ENCODE measurements at places on chromosomes 6 and 20. TPM values are rescaled to one million over a fixed set of nuclear protein-coding genes. Genes with fewer than 3 reads are reported as not detected.

DNA sequence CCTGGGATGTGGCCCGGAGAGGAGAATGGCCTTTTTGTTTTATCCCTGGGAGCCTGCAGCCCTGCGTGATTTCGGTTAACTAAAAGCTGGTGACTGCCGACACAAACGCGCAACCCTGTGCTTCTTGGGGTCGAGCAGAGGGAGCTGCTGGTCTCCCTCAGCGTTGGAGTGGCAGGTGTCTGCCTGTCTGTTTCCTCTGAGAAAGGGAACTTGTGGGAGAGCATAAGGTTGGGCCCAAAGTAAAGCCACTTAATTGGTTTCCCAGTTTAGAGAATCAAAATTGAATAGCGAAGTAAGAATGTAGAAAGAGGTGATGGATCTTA is 500 bp downstream of the LTV1 start:
- peaks cover 39% of the 10 kb centered on the region for H3K36me3 ChIP-seq
- peak overlapping the region; percentile 80 for H3K4me3 ChIP-seq
- no peak for DNase-seq
- peaks cover 25% of the 10 kb centered on the region for H3K4me1 ChIP-seq
- no peaks in the 10 kb centered on the region for H3K27me3 ChIP-seq

The GPSM3 gene
- 38.6 TPM for total RNA-seq

The CCDC167 gene
- total RNA-seq = 45.0 TPM

DNA sequence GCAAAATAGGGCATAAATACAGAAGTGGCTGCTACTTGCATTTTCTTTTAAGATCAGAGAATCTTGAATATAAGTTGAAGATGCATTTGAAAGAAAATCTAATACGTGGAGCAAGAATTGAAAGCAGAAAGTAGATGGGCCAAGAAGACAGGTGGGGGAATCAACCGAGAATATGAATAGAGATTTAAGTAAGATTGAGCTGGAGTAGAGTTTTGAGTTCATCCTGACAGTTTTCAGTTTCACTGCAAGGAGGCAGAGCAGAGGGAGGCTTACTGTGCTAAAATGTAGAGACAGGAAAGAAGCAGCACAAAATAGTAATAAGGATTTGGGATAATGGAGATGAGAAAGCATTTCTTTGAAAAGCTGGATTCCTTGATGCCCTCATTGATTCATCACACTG is 214.5 kb downstream of the GJA1 start:
- no peak overlapping the region for H3K4me3 ChIP-seq
- no peak overlapping the region for H3K27ac ChIP-seq
- DNase-seq = no peak
- no peaks in the 10 kb centered on the region for H3K27me3 ChIP-seq

DNA sequence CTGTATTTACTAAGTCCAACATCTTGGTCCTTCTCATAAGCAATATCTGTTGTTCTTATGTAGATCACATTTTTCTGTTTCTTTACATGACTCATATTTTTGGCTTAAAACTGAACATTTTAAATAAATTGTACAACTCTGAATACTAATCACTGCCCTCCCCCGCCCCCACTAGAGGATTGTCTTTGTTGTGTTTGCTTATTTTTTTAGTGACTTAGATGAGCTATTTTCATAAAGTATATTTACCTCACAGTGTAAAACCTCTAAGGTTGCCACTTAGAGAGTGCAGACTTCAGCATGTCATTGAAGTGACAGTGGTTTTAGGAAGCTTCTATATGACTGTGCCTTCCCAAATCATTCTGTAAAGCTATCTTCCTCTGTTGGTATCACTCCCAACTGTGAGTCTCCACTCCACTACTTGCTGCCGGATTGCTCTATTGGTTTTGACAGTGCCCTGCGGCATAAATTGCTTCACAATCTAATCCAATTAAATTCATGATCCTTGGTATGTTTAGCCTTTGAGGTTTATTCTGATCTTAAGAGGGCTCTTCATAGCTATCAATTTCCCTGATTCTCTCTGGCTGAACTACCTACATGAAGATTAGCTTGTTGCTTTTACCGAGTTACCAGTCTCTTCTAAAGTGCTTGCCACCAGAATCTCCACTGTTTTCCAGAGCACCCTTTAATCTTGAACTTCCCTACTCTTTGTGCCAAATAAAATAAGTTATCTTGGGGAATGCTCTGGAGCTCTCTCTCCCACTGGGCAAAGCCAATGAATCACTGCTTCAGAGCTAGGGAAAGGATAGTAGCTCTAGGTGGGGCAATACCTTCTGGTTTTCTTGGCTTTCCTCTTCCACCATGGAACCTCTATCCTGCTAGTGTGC is 33.0 kb downstream of the SPTLC3 start:
- no peak for DNase-seq
- no peak overlapping the region for H3K27ac ChIP-seq
- H3K4me3 ChIP-seq = no peak overlapping the region
- no peaks in the 10 kb centered on the region for H3K4me1 ChIP-seq

The PPIL6 gene
- 5.8 TPM for total RNA-seq

DNA sequence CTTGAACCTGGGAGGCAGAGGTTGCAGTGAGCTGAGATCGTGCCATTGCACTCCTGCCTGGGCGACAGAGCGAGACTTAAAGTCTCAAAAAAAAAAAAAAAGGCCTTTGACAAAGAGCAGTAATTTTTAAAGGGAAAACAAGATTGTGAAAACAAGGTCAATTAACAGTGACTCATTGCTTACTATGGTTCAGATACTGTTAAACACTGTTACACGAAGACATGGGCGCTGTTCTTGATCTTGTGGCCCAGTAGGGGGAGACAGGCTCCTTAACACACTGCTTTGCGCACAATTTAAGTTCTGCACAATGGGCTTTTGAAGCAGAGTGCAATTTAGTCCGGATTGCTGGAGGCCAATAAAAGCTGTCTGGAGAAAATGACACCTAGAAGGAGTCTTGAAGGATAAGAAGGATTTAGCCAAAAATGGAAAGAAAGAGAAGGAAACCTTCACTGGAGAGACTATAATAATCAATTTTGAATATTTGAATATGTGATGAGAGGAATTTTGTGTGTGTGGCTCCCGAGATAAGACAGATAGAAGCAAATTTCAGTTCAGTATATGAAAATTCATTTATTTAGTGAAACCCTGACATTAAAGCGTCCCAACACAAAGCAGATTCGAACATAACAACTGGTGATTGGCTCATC is 6.0 kb upstream of the LATS1 start:
- H3K4me3 ChIP-seq = no peak overlapping the region
- no peaks in the 10 kb centered on the region for H3K4me1 ChIP-seq
- H3K36me3 ChIP-seq = peaks cover 5% of the 10 kb centered on the region

DNA sequence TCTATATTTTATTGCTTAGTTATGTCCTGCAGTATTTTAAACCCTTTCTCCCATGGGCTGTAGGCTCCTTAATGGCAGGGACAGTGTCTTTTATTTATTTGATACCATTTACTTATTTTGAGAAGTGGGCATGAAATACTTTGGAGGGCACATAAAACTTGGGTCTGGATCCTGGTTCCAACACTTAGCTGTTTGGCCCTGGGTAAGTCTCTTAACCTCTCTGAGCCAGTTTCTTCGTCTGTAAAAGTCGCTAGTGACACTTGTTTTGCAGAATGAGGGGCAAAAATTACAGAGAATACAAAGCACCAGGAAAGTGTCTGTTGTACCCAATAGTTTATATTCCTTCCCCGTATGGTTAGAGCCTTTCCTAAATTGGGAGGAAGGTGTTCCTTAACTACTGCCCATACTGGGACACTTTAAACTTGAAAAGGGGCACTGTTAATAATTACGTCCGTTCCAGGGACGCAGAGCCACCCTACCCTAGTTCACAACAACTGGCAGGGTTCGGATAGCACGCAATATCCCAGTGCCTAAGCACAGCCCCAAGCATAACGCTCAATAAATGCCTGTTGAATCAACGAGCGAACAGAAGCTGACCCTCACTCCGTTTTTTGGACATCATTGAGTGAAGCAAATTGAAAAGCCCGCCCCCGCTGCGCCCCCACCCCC is 6.0 kb upstream of the ARMC12 start:
- no peak for DNase-seq
- peak overlapping the region; percentile 99 for H3K27ac ChIP-seq
- H3K4me1 ChIP-seq = peaks cover 72% of the 10 kb centered on the region
- H3K4me3 ChIP-seq = peak overlapping the region; percentile 59

GRCh38 chr20:64167676-64168075 is 3.4 kb downstream of the MYT1 start:
- peaks cover under 1% of the 10 kb centered on the region for H3K27me3 ChIP-seq
- no peak overlapping the region for H3K27ac ChIP-seq
- no peak for DNase-seq
- H3K4me3 ChIP-seq = no peak overlapping the region
- no peaks in the 10 kb centered on the region for H3K4me1 ChIP-seq

DNA sequence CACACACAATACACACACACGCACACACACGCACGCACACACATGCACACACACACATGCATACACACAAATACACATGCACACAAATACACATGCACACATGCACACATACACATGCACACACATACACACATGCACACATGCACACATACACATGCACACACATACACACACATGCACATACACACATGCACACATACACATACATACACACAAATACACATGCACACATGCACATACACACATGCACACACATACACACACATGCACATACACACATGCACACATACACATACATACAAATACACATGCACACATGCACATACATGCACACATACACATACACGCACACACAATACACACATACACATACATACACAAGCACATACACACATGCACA is 175.4 kb upstream of the RREB1 start:
- H3K4me3 ChIP-seq = no peak overlapping the region
- H3K27ac ChIP-seq = no peak overlapping the region
- DNase-seq = no peak

The OPN5 gene
- not detected for total RNA-seq

The POM121L2 gene
- not detected for total RNA-seq

The ECT2L gene
- total RNA-seq = 28.4 TPM

GRCh38 chr20:25706793-25707192 is 10.1 kb upstream of the ZNF337 start:
- H3K27me3 ChIP-seq = no peaks in the 10 kb centered on the region
- H3K36me3 ChIP-seq = no peaks in the 10 kb centered on the region
- no peak overlapping the region for H3K27ac ChIP-seq

DNA sequence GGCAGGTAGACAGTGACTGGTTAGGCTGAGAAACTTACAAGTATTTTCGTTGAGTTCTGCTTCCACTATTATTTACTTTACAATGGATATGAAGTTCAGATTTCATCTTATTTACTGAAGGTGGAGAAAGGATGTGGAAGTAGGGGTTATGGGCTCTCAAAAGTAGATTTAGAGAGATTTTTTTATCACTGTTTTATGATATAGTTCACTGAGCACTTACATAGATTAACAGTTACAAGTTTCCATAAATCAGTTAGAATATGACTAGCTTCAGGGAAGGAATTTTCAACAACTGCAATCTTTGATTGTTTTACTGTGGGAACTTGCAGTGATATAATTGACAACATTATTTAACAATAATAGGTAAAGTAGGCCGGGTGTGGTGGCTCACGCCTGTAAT is 7.2 kb upstream of the TRMT11 start:
- H3K4me3 ChIP-seq = no peak overlapping the region
- H3K4me1 ChIP-seq = no peaks in the 10 kb centered on the region
- H3K27me3 ChIP-seq = no peaks in the 10 kb centered on the region
- no peak for DNase-seq
- H3K27ac ChIP-seq = no peak overlapping the region

DNA sequence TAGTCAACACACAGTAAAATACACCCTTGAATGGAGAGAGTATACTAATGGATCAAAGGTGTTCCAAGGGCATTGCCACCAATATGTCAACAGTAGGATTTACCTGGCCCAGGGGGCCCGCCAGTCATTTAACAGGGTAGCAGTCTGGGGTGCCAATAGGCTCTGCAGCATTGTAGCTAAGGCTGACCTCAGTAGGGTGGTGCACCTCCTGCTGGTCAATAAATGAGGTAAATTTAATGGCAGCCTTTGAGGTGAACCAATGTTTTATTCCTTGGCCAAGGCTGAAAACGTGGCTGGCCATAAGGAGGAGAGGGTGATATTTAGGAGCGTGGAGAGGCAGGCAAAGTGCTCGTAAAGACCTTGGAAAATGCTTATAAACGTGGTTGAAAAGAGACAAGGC is 147.2 kb downstream of the RPS12 start:
- no peak overlapping the region for H3K4me3 ChIP-seq
- DNase-seq = no peak
- H3K27me3 ChIP-seq = no peaks in the 10 kb centered on the region
- no peak overlapping the region for H3K27ac ChIP-seq

DNA sequence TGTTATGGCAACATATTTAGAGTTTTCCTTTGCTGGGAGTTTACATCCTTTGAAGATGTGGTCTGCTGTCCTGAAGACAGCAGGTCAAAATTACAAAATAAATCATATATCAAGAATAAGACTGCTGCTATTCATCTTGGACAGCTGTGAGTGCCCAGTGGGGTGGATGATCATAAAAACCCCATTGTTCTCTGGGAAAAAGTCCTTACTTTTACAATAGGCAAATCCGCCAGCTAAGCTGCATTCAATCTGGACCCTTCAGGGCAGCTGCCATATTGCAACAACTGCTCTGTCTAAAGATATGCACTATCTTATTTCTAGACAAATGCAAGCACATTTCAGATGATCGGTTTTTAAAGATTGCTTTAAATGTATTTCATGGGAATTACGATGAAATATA is 19.4 kb downstream of the CASS4 start:
- H3K4me3 ChIP-seq = no peak overlapping the region
- no peaks in the 10 kb centered on the region for H3K27me3 ChIP-seq
- H3K4me1 ChIP-seq = peaks cover 24% of the 10 kb centered on the region
- DNase-seq = no peak
- H3K36me3 ChIP-seq = no peaks in the 10 kb centered on the region
- peak overlapping the region; percentile 54 for H3K27ac ChIP-seq

DNA sequence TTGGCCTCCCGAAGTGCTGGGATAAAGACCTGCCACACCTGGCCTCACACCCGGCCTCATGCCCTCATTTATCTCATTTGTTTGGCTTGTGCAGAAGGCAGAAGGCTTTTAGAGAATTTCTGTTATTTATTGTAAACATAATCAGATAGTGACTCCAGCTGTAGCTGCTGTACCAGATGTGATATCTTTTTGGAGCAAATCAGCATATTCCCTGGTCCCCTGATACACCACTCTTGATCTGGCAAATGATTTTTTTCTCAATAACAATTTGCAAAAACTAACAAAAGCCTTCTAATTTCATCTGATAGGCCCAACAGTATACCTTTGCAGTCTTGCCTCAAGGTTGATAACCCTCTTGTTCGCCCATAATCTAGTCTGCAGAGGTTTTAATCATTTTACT is 26.5 kb upstream of the TULP1 start:
- DNase-seq = no peak
- no peak overlapping the region for H3K4me3 ChIP-seq
- peaks cover 10% of the 10 kb centered on the region for H3K4me1 ChIP-seq
- no peak overlapping the region for H3K27ac ChIP-seq

The GINS1 gene
- total RNA-seq = under 0.01 TPM
